ENCODE measurements at places on chromosomes 7 and 10.

DNA sequence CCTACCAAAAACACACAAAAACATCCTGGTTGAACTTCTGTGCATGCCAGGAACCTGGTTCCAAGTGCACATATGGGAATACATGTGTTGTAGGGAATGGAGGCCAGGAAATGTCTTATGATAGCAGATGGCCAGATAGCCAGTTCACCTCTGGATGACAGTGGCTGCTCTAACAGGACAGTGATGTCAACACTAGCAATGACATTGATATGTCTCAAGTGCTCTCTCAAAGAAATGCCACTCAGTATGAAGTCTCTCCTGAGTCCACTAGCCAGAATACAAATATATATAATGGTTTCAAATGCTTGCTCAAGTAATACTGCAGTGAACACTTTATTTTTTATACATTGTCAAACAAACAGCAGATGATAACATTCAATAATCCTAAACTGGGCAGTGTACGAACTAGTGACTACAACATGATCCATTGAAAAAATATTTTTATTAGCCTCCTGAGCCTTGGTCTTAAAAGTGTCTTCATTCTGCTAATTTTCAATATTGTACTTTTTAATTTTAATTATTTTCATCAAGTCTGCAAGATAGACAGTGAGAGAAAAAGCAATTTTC, 26.0 kb upstream of the PCDH15 start:
- no peak for DNase-seq

DNA sequence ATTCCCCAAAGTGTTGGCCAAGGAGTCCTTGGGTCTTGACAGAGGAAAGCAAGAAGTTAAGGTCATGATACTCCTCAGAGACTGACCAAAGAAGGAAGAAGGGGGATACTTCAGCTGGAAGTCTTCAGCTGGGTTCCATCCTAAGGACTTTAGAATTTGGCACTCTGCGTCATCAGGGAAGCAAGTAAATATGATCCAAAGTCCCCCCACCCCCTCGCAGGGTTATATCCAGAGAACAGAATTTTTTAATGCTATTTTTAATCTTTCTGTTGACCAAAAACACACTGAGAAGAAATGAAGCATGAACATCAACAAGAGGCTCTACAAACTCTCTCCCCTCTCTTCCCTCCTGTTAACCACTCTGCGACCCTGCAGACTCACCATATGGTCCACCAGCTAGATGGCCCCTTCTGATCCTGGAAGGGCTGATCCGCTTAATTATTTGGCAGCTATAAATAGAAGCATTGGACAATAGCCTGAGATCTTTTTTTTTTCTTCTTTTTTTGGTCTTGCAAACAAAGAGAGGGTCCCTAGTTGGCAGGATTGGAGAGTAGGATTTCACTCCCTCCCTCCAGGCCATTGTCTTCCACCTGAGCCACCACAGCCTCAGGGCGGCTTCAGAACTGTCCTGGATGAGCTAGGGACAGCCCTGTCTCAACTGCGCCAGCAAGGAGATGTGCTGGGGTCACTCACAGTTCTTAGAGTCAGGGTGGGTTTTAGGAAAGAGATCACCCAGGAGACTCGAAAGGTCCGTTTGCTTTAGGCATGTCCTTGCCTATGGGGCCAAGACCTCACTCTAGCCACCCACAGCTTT, 196.0 kb downstream of the KCNMA1 start:
- no peak for DNase-seq

DNA sequence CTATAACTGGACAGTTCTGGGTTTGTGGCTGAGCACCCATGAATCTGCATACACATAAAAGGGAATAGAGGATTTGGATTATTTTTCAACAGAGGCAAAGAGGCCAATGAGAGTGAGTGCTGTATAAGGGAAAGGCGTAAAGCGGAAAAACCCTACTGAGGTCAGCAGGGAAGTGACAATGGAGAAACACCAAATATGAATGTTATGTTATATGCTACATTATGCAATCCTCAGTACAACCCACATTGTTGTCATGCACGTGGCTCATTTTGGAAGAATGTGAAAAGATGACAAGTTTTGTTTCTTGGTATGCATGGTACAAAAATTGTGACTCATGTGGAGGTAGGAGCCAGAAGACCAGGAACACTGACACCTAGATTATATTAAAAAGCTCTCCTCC, 113.6 kb upstream of the AMPH start:
- DNase-seq = no peak

GRCh38 chr7:1251796-1252539, 19.3 kb downstream of the UNCX start:
- no peak for DNase-seq

DNA sequence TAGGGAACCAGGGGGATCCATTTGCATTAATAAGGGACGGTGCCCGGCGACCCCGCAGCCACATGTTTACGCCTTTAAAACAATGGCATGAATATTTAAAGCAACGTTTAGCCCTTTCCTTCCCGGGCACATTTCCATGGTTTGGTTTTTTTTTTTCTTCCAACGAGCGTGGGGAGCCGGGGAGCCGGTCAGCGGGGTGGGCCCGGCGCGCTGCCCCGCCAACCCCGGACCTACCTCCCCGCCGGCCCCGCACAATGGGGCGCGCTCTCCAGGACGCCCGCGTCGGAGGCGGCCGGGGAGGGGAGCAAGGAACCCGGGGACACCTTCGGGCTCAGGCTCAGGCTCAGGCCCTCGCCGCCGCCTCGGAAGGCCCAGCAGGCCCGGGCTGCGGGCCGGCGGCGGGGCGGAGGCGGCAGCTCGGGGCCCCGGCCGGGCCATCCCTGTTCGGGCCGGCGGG, 1.0 kb downstream of the SEPHS1 start:
- DNase-seq = no peak

- no peak for DNase-seq
These were observed 26.7 kb downstream of the SH3PXD2A start for GRCh38 chr10:103828587-103829197.

- DNase-seq = no peak
These were observed 17.2 kb upstream of the SYPL1 start for GRCh38 chr7:106129291-106129690.

GRCh38 chr10:73183667-73184281, 15.9 kb downstream of the FAM149B1 start:
- no peak for DNase-seq

DNA sequence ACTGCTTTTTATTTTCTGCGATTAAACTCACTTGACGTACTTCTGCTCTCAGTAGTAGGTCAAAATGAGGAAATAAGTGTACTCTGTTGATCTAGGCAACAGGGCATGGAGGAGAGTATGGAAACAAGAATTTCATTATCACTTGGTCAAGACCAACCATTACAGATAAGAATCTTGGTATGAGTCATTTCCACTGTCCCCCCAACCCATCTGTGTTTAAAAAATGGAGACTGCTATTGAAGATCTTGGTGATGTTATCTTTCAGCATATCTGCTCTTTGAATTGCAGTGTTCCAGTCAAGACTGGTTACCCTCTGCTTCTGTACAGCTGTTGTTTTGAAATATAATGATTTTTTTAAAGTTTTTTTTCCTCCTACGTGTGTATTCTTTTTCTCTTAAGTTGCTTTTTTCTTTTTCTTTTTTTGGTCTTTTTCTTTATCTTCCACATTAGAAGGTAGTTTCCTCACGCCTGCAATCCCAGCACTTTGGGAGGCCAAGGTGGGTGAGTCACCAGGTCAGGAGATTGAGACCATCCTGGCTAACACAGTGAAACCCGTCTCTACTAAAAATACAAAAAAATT, 11.7 kb downstream of the STAM start:
- DNase-seq = no peak

- DNase-seq = no peak
These were observed 125.4 kb downstream of the JAZF1 start for GRCh38 chr7:28055161-28055544.

DNA sequence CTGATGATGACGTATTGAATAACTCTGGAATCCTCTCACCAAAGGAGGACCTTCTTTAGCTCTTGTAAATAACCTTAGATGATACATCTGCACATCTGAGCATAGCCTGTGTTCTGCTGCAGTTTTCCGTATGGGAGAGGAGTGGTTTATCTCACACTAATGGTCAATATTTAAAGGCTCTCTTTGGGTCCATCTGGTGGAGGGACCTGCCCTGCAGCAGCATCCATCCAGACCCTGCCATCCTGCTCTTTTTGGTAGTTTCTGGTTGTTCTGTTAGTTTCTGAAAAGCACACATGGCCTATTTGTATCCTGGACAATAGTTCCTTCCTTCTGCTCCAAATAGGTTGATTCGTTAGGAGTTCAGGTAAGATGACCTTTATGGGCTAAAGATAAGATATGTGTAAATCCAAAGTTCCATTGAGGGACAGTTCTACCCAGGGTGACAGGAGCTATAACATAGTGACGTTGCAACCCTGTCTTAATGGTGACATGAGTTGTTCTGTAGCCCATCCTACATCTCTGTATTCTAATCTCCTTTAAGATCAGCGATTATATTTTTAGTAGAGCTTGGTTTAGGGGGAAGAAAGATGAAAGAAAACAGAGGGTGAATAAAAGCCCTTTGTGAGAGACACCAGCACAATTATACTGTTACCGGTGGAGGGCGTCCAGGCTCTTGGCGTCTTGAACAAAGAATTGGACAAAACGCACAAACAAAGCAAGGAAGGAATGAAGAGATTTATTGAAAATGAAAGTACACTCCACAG, 60.0 kb upstream of the KLF14 start:
- no peak for DNase-seq

DNA sequence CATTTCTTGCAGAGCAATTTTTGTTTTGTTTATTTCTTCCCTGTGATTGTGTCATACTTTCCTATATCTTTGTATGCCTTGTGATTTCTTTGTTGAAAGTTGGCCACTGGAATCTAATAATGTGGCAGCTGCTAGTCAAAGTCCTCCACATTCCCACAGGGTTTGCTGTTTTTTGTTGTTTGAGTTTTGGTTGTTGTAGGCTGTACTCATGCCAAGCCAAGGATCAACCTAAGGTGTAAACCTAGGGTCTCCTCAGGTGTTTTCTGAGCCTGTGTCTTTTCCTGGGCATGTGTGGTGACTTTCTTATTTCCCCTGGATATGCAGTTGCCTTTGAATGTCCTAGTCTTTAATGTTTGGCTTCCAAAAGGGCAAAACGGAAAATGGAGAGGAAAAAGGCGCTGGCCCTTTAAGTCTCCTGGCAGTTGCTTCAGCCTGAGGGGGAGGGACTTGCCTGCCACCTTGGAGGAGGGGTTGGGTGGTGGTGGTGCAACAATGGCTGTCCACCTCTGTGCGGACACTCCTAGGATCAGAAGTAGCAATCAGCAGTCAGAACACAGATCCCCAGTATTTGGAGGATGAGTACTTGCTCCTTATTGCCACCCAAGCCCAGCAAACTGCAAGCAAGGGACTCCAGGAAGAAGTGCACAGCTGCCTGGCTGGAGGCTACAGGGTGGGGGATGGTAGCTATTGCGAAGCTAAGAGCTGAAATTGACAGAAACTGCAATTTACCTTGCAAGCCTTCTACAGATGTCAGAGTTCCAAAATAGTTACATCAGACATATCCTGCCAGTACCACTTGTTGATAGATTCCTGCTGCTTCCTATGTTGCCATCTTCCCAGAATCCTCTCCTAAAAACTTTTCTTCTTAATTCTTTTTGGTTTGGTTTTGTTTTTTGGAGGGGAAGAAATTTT, 5.6 kb upstream of the ZNF518A start:
- no peak for DNase-seq
